ENCODE measurements at places on chromosomes 1 and 21.
A peak's percentile ranks its signal among the peaks of the same experiment; 100 is the strongest.

GRCh38 chr1:51950701-51951100, 39.8 kb downstream of the RAB3B start:
- DNase-seq = no peak

DNA sequence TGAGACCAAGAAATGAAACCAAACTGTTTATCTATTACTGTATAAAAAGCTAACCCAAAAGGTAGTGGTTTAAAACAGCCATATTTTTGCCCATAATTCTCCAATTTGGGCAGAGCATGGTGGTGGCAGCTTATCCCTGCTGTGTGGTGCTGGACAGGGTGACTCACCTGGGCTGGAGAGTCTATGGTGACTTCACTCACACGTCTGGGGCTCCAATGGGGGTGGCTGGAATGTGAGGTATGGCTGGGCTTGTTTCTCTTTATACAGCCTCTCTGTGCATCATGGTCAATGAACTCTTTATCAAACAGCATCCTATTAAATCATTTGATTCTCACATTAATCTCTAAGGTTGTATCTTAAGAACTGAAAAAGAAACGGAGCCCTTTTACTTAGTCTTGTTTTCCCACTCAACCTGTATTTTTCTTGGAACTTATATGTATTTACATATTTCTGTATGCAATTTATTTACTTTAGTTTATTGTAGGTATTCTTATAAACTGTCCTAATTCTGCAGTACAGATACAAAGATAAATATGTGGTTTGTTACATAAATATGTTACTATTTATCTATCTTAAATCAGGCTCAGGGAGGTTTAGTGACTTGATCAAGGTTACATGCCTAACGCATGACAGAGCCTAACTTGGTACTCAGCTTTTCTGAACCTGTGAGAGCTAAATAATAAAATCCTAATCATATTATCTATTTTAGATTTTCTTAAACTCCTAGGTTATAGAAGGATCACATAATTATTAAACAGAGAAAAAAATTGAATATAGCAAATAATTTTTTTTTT, 37.5 kb upstream of the WLS start:
- peak; percentile 75 for DNase-seq

GRCh38 chr21:29064850-29065481, 8.5 kb downstream of the CCT8 start:
- no peak for DNase-seq

- DNase-seq = no peak
Measured at GRCh38 chr21:46442938-46443337, 15.8 kb upstream of the DIP2A start.

- no peak for DNase-seq
Measured at GRCh38 chr1:235468004-235468403, 36.2 kb downstream of the B3GALNT2 start.

GRCh38 chr1:180610556-180611015, 21.2 kb upstream of the XPR1 start:
- DNase-seq = no peak

GRCh38 chr1:182972829-182973228, 19.9 kb upstream of the SHCBP1L start:
- DNase-seq = no peak

DNA sequence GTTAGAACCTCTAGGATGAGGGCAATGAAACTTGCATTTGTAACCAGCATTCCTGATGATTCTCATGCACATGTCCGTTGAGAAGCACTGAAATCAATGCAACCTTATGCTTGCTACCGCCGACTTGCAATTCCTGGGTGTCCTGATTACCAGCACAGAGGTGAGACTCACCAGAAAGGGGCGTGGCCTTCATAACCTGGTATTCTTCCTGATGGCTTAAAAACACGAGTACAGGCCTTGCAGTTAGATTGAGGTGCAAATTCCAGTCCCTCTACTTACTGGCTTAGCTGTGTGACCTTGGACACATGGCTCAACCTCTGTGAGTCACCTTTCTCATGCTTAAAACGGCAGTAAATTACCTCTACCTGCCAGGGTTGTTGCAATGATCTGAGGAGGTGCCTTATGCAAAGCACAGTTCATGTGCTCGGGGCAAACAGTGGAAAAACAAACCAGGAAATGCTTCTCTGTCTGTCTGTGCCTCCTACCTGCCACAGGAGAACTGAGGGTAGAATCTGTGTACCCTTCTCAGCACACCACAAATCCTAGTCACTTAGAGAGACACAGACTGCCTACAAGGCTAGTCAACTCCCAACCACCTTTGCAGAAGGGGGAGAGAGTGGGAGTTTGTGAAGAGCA, 39.1 kb upstream of the ECE1 start:
- DNase-seq = no peak

DNA sequence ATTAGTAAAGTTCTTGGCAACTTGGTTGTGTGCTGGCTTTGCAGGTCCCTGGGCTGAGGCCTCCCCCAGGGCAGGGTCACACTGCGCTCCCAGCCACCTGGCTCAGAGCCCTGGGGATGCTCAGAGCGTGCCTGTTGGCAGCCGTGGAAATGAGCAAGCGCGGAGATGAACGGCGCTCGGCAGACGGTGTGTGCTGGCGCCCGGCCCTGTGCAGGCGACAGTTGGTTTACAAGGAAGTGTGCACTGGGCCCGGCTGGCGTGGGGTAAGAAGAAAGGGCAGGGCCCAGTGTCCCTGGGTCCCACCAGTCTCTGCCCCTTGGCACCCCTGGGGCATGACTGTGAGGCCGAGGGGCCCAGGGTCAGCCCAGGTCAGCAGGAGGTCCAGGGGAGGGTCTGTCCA, 25.7 kb upstream of the PEX10 start:
- DNase-seq = no peak

GRCh38 chr21:15000081-15000480, 64.7 kb downstream of the NRIP1 start:
- DNase-seq = peak; percentile 67

DNA sequence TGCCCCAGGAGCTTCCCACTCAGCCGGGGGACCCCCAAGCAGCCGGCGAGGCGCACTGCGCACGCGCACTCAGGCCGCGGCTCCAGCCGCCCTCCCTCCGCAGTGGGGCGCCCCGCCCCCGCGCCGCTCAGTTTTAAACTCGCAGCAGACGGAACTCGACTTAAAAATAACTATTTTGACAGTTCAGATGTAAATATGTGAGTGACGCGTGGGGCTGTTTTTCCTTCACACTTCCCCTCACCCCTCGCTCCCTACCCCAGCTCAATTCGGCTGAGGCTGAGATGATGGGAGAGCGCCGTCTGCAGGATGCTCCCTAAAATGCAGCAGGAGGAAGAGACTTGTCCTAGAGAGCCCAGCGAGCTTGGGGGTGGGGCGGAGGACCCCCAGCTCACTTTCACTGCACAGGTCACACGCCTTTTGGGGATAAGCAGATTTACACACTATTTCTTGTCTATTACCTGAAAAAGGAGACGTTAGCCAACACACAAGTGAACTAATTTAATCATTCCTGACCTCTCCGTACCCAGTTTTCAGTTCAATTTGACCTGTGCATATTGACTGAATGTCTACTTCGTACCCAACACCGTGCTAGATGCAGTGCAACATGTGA, 8.9 kb upstream of the LEMD1 start:
- DNase-seq = peak; percentile 26

DNA sequence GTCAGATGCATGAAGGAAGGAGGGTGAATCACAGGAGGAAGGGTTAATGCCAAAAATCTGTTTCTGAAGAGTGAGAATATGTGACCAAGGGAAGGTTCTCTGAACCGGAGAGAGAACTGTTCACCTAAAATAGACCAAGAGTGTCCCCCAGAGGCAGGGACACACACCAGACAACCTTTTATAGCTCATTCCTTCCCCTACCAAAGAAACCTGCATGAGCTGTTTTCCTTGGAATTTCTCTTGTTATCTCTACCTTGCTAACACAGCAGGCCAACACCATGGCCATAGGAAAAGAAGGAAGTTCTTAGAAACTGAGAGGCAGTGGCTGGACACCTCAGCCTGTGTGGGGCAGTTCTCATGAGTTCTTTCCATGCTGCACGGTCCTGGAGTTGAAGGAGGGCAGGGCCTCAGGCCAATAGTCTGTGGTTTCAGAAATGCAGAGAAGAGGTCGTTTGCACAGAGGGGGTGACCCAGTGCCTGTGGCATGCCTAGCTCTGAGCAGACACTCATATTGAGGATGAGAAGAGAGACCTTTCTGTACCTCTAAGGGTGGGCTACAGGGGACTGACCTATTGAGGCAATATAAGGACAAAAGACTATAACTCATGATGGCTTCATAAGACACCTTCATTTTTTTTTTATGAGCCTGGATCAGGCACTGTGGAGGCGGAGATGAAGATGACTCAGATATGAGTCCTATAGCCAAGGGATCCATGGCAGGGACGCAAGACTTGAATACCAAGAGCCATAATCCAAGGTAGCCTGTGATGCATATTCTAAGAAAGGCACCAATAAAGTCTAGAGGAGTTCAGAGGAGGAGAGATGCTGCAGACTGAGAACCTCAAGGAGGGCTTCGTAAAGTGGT, 39.4 kb downstream of the IGFN1 start:
- peak; percentile 84 for DNase-seq

DNA sequence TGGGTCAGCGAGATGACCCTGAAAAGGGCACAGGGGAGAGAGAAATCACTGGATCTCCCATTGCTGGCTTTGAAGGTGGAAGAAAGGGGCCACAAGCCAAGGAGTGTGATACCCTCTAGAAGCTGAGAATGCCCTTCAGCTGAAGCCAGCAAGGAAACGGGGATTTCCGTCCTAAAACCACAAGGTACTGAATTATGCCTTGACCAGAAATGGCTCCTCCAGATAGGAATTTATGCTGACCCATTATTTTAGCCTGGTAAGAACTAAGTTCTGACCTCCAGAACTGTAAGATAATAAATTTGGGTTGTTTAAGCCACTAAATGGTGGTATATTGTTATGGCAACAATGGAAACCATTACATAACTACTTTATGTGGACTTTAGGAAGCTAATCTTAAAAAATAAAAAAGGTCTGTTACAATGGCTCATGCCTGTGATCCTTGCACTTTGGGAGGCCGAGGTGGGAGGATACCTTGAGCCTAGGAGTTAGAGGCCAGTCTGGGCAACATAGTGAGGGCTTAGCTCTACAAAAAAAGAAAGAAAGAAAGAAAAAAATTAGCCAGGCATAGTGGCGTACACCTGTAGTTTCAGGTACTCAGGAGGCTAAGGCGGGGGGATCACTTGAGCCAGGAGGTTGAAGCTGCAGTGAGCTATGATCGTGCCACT, 3.6 kb upstream of the H6PD start:
- peak; percentile 67 for DNase-seq

- no peak for DNase-seq
Measured at GRCh38 chr1:44645476-44646244, 28.6 kb downstream of the TMEM53 start.

DNA sequence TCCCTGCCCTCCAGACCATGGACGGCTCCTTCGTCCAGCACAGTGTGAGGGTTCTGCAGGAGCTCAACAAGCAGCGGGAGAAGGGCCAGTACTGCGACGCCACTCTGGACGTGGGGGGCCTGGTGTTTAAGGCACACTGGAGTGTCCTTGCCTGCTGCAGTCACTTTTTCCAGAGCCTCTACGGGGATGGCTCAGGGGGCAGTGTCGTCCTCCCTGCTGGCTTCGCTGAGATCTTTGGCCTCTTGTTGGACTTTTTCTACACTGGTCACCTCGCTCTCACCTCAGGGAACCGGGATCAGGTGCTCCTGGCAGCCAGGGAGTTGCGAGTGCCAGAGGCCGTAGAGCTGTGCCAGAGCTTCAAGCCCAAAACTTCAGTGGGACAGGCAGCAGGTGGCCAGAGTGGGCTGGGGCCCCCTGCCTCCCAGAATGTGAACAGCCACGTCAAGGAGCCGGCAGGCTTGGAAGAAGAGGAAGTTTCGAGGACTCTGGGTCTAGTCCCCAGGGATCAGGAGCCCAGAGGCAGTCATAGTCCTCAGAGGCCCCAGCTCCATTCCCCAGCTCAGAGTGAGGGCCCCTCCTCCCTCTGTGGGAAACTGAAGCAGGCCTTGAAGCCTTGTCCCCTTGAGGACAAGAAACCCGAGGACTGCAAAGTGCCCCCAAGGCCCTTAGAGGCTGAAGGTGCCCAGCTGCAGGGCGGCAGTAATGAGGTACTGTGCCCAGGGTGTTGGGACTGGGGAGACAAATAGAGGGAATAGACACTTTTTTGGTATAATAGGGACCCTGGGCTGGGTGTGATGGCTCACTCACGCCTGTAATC, 1.0 kb downstream of the ZBTB48 start:
- DNase-seq = peak; percentile 22

- no peak for DNase-seq
Measured at GRCh38 chr1:32335535-32335789, 571 bp downstream of the MARCKSL1 start.

DNA sequence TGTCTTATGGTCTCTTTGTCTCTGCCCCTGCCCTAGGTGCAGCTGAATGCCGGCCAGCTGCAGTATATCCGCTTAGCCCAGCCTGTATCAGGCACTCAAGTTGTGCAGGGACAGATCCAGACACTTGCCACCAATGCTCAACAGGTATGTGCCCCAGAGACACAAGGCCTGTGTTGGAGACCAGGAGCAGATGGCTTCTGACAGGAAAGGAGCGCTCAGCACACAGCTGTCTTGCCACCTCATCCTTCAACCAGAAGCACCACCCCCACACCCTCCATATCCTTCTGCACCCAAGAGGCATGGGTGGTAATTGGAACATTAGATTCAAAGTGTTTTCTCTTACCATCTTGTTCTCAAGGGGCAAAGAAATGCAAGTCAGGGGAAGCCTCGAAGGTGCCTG, 17.0 kb upstream of the KCNQ4 start:
- no peak for DNase-seq

GRCh38 chr1:31661856-31662255, 17.2 kb upstream of the PEF1 start:
- DNase-seq = no peak

GRCh38 chr21:36178349-36178748, 21.7 kb downstream of the DOP1B start:
- no peak for DNase-seq

DNA sequence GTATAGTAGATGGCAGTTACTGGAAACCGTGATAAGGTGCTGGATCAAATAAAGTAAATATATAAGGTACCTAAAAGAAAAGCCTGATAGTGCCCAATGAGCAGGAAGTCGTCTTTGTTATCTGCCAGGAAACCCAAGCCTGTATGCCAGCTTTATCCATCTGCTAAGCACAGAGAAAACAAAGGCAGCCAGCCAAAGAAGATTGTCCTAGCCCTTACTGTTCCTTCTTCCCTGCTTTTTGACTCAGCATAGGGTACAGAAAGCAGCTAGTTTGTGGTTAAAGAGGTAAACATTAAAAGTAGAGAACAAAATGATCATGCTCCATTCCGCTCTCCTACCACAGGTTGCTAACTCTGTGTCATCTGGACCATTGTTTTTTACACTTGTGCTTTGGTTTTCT, 10.1 kb downstream of the KRTAP22-2 start:
- DNase-seq = no peak

- no peak for DNase-seq
Measured at GRCh38 chr1:220652995-220653394, 37.2 kb upstream of the C1orf115 start.
